ENCODE measurements at places on chromosomes 12 and 14.

GRCh38 chr14:77053046-77053841 is 24.7 kb upstream of the IRF2BPL start:
- DNase-seq, result no peak

DNA sequence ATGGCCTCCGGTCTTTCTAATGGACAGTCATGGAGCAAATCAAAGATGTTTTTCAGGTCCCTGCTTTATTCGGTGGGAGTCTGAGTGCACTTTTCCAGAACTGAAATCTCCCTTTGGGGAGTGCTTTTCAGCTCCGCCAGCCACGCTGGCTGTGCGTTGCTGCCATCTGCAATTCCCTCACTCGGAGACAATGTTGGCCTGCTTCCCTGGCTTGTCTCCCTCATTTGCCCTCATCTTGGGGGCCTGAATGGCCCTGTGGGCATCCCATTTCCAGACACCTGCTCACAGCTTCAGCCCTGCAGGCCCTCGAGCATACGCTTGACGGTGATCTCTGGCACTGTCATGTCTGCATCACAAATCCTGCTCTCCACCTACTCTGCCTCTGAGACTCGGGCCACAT is 103.8 kb downstream of the CCDC92 start:
- DNase-seq, result no peak

DNA sequence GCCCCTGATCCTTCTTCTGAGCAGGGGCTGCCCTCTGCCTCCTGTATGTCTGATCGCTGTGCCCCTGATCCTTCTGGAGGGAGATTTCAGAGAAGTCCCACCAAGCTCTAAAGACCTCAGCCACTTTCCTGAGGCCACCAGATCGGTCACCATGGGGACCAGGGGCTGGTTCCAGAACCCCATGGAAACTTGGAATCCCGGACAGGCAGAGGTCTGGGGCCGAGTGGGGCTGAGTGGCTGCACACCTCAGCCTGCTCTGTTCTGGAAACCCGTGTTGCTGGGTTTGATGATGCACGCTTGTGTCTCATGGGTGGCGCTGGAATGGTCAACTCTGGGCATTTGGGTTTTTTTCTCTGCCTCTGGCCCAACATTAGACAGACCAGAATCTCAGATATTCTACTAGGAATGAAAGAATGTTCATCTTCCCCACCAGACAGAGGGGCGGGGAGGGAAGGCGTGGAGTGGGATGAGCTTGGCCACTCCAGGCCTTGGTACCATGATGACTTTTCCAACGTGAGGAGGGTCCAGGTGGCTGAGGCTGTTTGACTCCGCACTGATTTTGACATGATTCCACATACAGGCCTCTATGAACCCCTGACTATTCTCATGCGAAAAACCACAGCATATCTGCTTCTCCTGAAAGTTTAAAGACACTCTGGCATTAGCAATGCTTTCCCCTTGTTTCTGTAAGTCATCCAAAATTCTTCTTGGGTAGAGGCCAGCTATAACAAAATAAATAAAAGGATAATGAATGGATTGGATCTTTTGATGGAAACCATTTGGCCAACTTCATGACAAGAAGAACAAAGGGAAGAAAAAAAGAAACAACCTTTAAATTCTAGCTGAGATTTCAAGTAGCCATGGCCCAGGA is 114.5 kb downstream of the ADGRD1 start:
- peak; percentile 72 for DNase-seq

- DNase-seq, result no peak
Observed at GRCh38 chr14:37443461-37443860, 151.6 kb downstream of the FOXA1 start.

- DNase-seq, result no peak
Observed at GRCh38 chr14:34060651-34060999, 109.8 kb upstream of the EGLN3 start.

GRCh38 chr12:63930971-63931370 is 86.5 kb downstream of the SRGAP1 start:
- no peak for DNase-seq

DNA sequence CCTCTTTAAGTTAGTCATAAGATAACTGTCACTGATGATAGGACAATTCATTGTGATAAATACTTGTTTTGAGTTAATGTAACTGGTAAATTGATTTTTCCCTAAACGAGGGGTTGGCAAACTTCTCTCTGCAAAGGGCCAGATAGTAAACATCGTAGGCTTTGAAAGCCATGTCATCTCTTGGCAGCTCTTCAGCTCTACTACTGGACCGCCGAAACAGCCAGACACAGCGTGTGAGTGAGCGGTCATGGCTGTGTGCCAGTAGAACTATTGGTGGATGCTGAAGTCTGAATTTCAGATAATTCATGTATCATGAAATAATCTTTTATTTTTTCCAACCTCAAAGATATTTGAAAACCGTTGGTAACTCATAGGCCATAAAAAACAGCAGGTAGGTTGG is 9.9 kb downstream of the PIWIL1 start:
- DNase-seq, result no peak

DNA sequence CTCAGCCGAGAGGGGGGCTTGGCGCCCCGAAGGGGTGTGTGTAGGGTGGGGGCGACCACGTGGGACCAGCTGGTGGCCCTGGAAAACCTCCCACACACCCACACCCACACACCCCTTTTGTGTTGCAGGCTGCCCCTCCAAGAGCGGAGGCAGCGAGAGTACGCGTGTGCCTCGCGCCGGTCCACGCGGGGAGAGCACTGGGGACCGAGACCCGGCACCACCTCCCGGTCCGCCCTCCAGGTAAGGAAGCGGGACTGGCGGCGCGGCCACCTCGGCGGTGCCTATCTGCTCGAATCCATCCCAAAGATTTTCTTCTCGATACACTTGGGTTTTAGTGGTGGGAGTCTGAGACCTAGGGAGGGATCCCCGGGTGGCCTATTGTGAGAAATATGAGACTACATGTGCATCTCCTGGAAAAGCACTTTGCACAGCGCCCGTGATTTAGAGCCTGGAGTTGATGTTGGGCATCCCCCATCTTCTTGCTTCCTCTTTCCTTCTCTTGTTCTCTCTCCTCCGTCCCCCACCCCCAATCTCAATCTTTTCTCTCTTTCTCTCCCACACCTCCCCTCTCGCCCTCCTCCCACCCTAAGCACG is 393 bp downstream of the SYT1 start:
- DNase-seq, result peak; percentile 52

- DNase-seq, result peak; percentile 62
Observed at GRCh38 chr14:36070031-36070719, 106.3 kb downstream of the PTCSC3 start.

- no peak for DNase-seq
Observed at GRCh38 chr12:118760623-118761022, 220.7 kb upstream of the SRRM4 start.

DNA sequence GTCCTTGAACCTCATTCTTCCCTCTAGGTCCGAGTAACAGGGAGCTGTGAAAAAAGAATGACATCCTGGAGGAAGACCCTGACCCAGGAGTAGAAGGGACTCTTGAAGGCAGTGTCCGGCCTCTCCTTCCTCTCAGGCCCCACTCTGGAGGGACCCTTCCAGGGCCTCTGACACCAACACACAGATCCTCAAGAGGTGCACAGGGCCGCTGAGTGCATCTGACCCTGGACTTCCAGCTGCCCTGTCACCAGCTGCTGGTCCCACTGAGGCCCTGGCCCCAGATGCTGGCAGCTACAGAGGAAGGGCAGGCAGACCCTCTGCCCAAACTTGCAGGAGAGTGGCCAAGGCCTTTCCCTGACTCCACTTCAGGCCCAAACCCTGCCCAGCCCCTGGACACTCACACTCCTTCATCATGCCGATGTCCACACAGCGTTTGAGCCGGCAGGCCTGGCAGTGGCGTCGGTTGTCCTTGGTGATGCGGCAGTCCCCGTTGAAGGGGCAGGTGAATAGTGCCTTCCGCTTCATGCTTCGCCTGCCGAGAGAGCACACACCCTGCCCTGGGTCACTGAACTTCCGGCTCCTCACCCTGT is 40.1 kb downstream of the VDR start:
- DNase-seq, result no peak
